ENCODE measurements at places on chromosomes 6 and 20. TPM values are rescaled to one million over a fixed set of nuclear protein-coding genes. Genes with fewer than 3 reads are reported as not detected.

Gene CDC25B
- total RNA-seq = 41.8 TPM

Gene HSPA1L
- 1.2 TPM for total RNA-seq

Gene C20orf141
- not detected for total RNA-seq

Gene HLA-DMB
- total RNA-seq = 13.5 TPM

Gene DLL1
- total RNA-seq = 6.1 TPM

Gene RTN4IP1
- total RNA-seq = 10.7 TPM
